NCI-H2029 (cell line): ENCODE measurements at places on chromosomes 12 and 14.

GRCh38 chr14:77018785-77019184, 9.7 kb downstream of the IRF2BPL start:
- DNase-seq, result no peak

GRCh38 chr12:112354399-112354798, 27.8 kb downstream of the HECTD4 start:
- DNase-seq, result peak; percentile 32

GRCh38 chr12:124739953-124740561, 123.6 kb downstream of the SCARB1 start:
- no peak for DNase-seq

DNA sequence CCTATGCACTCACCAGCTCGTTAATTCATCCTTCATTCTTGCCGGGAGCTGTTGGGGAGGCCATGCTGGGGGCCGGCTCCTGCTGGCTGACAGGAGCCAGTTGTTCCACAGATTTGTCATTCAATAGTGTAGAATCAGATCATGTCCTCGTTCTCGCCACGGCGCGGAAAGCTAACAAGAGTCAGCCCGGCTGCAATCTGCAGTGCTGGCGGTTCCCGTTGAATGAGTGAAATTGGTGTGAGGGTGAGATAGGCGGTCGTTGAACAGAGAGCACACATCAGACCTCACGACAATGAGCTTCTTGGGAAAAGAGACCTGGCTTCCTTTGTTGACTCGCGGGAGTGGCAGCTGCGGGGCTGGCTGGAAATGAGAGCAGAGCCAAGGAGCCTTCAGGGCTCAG, 57.5 kb downstream of the KIF26A start:
- DNase-seq, result no peak
